ENCODE measurements at places on chromosomes 4 and X. TPM values are rescaled to one million over a fixed set of nuclear protein-coding genes. Genes with fewer than 3 reads are reported as not detected.

The MCF2 gene
- total RNA-seq = 0.72 TPM

The PFKFB1 gene
- 0.70 TPM for total RNA-seq

The SAGE1 gene
- not detected for total RNA-seq

The SH3BP2 gene
- 37.6 TPM for total RNA-seq

The FRAS1 gene
- total RNA-seq = 77.0 TPM

The GAGE12J gene
- not detected for total RNA-seq

The ARHGEF6 gene
- 1.5 TPM for total RNA-seq

The EDA gene
- total RNA-seq = 59.0 TPM

The VCX3A gene
- 0.38 TPM for total RNA-seq

The BLTP1 gene
- 35.5 TPM for total RNA-seq

The LRCH2 gene
- total RNA-seq = 1.1 TPM

The SATL1 gene
- total RNA-seq = 0.38 TPM

GRCh38 chr4:107719207-107719921 lies 670 bp downstream of the PAPSS1 start:
- peak; percentile 86 for DNase-seq

DNA sequence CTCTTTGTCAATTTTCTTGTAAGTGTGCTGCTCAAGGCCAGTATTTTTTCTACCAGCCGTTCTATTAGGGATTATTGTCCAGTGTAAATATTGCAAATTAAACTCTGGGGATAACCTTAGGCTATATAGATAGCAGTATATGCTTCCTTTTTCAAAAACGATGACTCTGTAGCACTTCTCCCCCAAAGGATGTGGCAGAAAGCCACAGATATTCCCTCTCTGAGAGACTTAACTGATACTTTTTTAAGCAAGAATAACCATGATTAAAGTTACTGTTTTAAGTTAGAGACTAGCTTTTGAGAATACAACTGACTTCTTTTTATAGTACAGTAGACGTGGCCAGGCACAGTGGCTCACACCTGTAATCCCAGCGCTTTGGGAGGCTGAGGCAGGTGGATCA lies 130.0 kb downstream of the FHIP1A start:
- no peak for DNase-seq

DNA sequence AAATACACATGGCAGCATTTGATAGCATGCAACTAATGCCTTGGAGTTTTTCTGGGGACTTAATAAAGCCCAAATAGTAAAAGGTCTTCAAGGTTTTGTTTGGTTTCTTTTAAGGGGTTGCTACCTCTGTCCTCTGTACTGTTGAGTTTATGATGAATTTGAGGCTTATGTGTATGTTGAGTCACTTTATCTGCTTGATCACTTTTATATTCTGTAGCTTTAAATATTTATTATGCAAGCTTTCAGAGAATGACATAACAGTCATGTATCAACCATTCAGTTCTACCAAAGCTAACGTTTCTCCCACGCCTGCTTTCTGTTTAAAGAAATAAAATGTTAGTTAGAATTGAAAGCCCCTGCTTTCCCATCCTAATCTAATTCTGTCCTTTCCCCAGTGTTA lies 122.2 kb downstream of the NHS start:
- DNase-seq = no peak

- no peak for DNase-seq
Measured at GRCh38 chr4:59936566-59936965, 1263.6 kb upstream of the ADGRL3 start.

GRCh38 chr4:145909773-145910172 lies 28.9 kb downstream of the ZNF827 start:
- peak; percentile 71 for DNase-seq

DNA sequence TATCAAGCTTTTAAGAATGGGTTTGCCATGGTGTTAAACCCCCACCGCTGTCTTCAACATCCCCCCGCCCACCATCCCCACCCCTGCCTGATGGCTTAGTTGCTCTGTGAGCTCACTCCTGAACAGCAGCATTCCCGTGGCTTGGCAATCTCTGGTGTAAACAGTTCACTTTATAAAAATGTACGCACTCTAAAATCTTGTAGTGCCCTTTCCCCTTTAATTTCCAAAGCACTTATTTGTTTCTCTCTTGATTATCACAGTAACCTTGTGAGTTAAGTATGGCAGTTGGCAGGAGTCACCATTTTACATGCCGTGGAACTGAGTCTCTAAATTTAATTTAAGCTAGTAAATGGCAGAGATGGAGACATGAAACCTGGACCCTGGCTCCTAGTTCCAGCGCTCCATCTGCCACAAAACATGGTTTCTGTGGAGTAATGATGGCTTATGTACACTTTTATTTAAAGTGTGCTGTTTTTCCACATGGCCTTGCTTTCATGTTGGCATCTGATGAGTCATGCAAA lies 123.1 kb downstream of the AFF1 start:
- DNase-seq = no peak

- no peak for DNase-seq
Measured at GRCh38 chrX:137245183-137245582, 211.4 kb upstream of the GPR101 start.

- DNase-seq = peak; percentile 62
Measured at GRCh38 chr4:156169861-156170260, 216.2 kb upstream of the CTSO start.

DNA sequence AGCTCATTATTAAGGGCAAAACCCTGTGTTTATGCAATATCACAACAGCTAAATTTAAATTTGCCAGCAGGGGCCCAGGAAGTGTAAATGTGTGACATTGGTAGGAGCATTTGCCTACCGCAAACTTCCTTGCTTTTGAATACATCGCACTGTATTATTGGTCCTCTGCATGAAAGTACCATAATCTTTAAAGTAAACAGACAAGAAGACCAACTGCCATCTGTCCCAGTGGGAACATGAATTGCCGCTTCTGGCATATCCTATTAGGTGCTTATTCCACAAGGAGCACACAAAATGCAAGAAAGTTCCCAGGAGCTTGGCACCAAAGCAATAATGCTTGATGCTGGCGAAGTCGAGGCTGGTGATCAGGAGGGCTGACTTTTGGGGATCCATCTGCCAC lies 51.3 kb downstream of the SOD3 start:
- no peak for DNase-seq

DNA sequence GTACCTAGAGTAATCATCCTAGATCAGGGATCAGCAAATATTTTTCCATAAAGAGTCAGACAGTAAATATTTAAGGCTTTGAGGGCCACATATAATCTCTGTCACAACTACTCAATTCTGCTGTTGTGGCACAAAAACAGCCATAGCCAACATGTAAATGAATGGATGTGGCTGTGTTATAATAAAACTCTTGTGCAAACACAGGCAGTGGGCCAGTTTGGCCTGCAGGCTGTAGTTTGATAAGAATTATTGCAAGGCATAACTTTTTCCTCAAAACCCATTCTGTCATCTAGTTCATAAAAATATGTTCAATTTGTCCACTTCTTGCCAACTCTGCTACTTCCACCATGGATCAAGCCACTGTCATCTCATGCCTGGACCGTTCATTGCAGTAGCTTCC lies 39.4 kb upstream of the SHROOM4 start:
- no peak for DNase-seq

GRCh38 chr4:180281724-180282123 lies 1961.5 kb upstream of the TENM3 start:
- no peak for DNase-seq

- DNase-seq = no peak
Measured at GRCh38 chr4:1583859-1584258, 100.3 kb downstream of the FAM53A start.

DNA sequence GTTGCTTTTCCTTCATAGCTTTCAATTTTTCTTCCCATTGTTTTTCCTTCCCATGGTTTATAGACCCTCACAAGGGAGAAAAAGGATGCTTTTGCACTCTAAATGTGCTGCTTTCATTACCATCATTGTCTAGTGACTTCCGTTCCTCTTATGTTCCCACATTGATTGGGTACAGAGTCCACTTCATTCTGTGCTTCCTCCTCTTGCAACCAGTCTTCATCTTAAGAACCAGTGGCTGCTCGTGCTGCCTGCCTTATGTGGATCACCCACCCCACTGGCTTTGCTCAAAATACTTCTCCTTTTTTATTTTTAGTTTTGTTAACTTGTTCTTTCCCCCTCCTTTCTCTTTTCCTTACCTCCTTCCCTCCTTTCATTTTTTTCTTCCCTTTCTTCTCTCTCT lies 76.5 kb upstream of the BOD1L1 start:
- no peak for DNase-seq

GRCh38 chrX:133534172-133534571 lies 118.9 kb upstream of the GPC4 start:
- DNase-seq = no peak

DNA sequence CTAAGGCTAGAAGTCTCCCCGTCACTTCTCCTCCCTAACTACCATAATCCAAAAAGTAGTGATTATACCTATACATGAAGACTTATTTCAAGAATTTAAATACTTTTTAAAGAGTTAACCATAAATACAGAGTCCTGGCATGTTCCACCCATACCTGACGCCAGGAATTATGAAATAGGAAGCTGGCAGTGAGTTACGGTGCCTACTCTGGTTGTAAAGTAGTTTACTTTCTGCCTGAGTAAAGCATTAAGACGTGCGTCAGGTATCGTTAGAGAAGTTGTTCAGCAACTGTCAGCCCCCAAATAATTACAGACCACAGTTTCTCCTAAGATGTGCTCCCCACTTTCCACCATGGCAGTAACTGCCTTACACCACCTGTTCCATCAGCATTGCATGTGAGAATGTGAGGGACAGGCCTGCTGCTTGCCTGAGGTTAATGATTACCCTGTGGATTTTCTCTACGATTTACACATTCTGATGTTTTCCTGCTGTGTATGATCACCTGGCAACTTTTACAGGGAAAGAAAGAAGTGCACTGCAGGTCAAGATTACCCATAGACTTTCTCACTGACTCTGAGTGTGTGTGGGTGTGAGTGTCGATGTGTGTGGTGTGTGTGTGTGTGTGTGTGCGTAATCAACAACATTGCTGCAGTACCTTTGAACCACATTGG lies 92.3 kb upstream of the SLC7A11 start:
- no peak for DNase-seq

DNA sequence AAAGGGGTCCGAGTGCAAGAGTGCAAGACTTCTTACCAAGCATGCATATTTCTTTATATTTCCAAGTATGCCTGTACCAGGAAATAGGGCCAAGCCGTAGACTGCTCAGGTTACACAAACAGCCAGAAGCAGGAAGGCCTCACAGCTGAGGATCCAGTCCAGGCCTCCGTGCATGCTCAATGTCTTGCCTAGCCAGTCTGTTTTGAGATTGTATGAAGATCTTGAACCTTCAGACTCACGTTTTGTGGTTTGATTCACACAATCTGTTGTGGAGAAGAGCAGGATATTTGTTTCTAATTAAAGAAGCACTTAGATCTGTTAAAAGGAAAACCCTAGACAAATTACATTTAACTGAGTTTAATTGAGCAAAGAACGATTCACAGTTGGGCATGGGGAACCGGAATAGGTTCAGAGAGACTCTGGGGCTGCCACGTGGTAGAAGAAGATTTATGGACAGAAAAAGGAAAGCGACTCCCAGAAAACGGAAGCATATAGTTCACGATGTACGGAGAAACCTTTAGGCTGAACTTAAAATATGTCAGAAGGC lies 1.2 kb downstream of the MGST2 start:
- DNase-seq = no peak

DNA sequence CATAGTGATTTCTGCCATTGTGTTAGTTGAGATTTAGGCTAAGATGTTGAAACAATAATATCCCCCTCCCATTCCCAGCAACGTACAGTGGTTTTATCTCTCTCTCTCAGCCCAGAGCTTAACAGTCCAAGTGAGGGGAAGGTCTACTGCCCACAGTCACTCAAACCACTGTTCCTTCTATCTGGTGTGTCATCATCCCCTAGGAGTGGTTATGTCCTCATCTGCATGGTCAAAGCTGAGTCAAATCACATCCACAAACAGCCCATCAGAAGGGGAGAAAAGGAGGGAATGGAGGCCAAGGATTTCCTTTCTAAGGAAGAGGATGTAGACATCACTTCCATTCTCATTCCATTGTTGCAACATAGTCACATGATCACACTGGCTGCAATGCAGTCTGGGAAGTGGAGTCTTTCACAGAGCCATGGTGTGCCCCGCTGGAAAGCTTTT lies 42.8 kb upstream of the CHRNA9 start:
- peak; percentile 74 for DNase-seq

GRCh38 chr4:119657111-119657611 lies 28.6 kb upstream of the PDE5A start:
- no peak for DNase-seq

- peak; percentile 61 for DNase-seq
Measured at GRCh38 chr4:52265781-52266525, 214.8 kb downstream of the SPATA18 start.

GRCh38 chrX:130539721-130540321 lies 138.0 kb downstream of the RBMX2 start:
- DNase-seq = peak; percentile 72

DNA sequence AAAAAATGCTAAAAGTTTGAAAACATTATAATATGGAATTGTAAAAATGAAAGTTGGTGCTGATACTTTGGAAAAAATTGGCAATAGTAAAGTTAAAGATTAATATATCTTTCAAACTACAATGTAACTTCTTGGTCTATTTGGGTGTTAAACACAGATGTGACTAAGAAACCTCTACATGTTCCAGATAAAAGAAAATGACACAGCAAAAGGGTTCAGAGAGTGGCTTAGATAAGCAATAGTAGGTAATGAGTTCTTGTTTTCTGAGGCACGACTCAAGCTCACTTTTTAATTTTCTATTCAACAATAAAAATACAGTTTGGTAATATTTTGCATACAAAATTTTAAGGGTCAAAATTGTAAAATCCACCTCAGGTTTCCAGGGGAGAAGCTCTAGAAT lies 292.7 kb downstream of the GALNTL6 start:
- DNase-seq = no peak

GRCh38 chrX:121308276-121308805 lies 260.9 kb downstream of the GLUD2 start:
- DNase-seq = peak; percentile 60

- no peak for DNase-seq
Measured at GRCh38 chr4:21470535-21470934, 478.0 kb downstream of the KCNIP4 start.

DNA sequence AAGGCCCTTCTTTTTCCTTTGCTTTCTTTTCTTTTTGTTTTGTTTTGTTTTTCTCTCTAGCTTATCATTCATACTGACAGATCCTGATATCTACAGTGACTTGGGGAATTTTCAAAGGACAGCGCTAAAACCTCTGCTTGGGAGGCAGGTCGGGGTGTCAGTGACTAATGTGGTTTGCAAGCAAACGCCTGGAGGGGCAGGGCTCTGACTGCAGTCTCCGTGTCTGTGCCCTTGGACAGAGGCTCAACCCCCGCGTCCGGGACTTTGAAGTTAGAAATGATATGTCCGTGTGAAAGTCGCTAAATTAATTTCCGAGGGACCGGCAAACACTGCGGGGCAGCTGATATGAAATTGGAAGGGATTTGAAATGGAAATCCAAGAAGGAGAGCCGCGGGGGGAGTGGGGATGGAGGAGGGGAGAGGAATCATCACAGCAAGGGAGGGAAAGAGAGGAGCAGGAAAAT lies 312.4 kb downstream of the DHRSX start:
- peak; percentile 70 for DNase-seq

- DNase-seq = no peak
Measured at GRCh38 chr4:74018116-74018515, 19.6 kb upstream of the CXCL5 start.

- no peak for DNase-seq
Measured at GRCh38 chr4:10613926-10614478, 70.6 kb downstream of the CLNK start.

- DNase-seq = peak; percentile 91
Measured at GRCh38 chrX:153875391-153876111, 10.4 kb downstream of the L1CAM start.

All from endodermal cell (in vitro differentiated cells).